ENCODE measurements at places on chromosomes 2 and 18. TPM values are rescaled to one million over a fixed set of nuclear protein-coding genes. Genes with fewer than 3 reads are reported as not detected.

- no peak for DNase-seq
These were observed 376.3 kb upstream of the UBE2E3 start for GRCh38 chr2:180604077-180604476.

- no peak for DNase-seq
These were observed 62.1 kb downstream of the SETBP1 start for GRCh38 chr18:44742718-44743311.

DNA sequence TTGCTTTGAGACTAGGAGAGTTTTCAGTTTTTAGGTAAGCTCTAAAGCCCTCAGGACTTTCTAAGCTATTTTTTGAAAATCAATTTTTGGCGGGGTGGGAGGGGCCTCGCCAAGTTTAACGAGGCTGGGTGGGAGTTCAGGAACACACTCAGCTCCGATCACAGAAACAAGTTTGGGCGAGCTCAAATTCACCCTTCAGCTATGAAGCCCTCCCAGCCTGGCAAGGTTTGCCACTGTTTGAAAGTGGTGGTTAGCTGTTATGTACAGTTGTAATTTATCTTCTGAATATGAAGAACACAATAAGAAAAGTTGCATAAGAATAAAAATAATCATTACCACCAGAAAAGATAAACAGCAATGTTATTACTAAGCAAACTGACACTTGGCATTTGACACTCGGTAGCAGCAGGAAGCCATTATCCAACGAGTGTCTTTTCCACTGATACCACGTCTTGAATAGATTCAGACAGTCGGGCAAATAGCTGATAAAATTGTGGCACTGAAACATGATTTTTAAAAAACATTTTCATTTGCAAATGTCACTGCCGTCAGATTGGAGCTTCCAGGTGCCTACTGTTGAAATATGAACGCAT, 59.8 kb downstream of the KCTD1 start:
- DNase-seq = no peak

The UNC80 gene
- not detected for total RNA-seq

The SLC9A4 gene
- total RNA-seq = not detected

DNA sequence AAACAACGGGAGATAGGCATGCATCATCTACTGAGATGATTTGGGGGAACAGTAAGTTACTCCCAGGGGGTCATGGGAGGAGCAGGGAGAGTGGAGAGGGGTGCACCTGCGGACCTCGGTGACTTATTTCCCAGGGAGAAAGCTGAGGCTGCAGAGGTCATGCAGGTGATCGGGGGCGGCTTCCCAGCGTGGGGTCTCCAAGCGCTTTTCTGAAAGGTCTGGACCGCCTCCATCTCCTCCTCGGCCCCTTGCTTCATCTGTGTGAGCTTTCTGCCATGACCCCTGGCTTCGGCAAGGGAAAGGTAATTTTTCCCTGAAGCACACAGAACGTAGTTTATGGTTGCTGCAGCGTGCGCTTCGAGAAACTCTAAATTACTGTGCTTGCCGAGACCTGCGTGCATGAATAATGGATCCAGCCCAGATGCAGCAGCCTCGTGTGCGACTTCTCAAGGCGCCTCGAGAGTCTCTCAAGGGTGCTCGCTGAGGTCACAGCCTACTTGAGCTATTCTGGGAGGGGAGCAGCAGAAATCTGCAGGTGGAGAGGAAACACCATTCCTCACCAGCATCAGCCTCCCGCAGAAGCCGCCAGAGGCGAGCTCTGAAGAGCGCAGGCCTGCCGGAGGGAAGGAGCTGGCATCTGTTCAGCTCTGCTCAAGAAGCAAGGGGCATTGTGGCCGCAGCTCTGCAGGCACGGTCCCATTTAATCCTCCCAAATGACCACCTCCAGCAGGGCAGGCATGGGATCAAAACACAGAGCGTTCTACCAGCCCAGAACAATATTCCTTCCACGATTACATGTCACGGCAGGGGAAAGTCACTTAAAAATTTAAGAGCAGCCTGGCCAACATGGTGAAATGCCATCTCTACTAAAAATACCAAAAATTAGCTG, 308.4 kb upstream of the MYT1L start:
- DNase-seq = no peak

The SERPINB11 gene
- not detected for total RNA-seq

Data from osteoblast (primary cell).